ENCODE measurements at places on chromosomes 1 and 21.
A peak's percentile ranks its signal among the peaks of the same experiment; 100 is the strongest.

- no peaks in the 10 kb centered on the region for H3K4me1 ChIP-seq
- H3K27ac ChIP-seq: no peak overlapping the region
These were observed 73.1 kb downstream of the TNFSF4 start for GRCh38 chr1:173134029-173134428.

DNA sequence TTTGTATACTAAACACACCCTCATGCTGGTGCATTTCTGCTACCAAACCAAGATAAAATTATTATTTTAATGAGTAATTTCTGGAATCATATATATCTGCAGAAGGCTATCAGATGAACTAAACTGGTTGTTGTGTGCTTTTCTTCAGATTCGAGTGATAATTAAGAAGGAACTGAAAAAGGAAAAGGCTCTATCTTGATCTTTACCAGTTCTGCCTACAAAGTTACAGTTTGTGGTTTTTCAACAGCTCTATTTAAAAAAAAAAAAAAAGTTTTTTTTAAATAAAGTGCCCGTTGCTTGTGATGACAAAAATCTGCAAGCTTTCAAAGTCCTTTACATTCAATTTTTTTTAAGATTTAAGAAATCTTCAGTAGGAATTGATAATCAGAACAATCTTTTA lies 13.6 kb downstream of the DENND1B start:
- H3K36me3 ChIP-seq: no peaks in the 10 kb centered on the region
- no peaks in the 10 kb centered on the region for H3K4me1 ChIP-seq
- H3K27ac ChIP-seq: no peak overlapping the region

DNA sequence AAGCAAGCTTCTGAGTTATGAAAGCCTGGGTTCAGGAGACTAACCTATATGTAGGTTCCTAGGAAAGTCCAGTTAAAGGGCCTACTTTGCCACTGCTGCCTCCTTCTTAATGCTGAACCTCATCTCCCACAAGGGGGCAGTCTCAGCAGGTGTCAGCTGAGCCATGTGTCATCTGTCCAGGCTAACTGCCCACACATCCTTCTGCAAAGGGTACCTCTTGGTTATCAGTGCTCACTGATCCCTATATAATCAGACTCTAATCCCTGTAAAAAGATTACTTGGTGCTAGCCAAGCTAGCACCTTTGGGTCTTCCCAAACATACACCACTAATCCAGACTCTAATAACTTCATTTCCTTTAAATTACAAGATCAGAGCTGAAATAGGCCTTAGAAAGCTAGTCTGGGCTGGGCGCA lies 9.0 kb downstream of the PRDX1 start:
- H3K4me1 ChIP-seq: no peaks in the 10 kb centered on the region

GRCh38 chr1:94866164-94866807 lies 46.1 kb downstream of the SLC44A3 start:
- H3K4me3 ChIP-seq: no peak overlapping the region
- no peak overlapping the region for H3K27ac ChIP-seq
- H3K4me1 ChIP-seq: peaks cover 23% of the 10 kb centered on the region

DNA sequence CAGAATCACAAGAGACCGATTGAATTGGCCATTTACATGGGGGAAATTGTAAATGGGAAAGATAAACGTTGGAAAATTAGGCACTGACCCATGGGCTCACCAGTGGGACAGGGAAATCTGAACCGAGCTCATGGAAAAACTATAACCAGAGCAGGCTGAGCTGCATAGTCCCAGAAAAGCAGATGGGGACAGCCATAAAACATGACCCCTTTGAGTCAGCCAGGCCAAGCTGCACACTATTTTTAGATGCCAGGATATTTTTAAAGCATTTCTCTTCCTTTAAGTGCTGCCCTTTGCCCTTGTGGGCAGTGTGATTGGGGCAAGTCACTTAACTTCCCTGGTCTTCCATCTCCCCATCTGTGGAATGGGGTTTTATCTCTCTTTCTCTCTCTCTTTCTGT lies 184.1 kb downstream of the FOXD2 start:
- peaks cover 4% of the 10 kb centered on the region for H3K27me3 ChIP-seq
- no peak for DNase-seq
- no peak overlapping the region for H3K4me3 ChIP-seq
- no peaks in the 10 kb centered on the region for H3K36me3 ChIP-seq

DNA sequence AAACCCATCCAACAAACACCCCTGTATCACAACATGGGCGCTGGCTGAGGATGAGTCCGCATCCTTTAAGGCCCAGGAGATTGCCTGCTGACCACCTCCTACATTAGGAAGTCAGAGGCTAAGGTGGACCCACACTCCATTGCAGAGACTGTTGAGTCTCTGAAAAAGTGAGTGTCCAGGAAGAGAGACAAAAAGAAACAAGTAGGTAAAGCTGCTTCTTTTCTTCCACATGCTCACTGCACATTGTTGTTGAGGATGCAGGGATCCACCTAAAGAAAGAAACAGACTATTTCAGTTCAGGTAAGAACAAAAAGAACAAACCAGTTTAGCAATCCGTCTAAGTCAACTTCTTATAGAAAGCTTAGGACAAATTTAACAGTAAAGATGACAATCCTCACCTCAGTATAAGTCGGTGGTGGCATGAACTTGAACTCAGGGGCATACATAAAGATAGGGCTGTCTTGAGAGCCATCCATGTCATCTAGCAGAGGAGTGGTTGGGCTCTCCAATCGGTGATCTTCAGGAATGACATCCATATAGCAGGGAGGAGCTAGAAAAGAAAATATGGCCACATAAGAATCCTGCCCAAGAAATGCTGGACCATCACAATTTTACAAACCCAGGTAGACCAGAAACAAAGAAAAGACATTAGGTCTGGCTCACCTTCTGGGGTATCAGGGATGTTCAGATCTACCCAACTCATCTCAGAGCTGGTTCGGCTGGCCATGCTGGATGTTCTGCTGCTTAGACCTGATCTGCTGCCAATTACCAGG lies 2.6 kb downstream of the TXNIP start:
- peaks cover 7% of the 10 kb centered on the region for H3K27me3 ChIP-seq
- peaks cover 42% of the 10 kb centered on the region for H3K36me3 ChIP-seq
- H3K4me3 ChIP-seq: peak overlapping the region; percentile 100
